ENCODE measurements at places on chromosomes 4 and X.

DNA sequence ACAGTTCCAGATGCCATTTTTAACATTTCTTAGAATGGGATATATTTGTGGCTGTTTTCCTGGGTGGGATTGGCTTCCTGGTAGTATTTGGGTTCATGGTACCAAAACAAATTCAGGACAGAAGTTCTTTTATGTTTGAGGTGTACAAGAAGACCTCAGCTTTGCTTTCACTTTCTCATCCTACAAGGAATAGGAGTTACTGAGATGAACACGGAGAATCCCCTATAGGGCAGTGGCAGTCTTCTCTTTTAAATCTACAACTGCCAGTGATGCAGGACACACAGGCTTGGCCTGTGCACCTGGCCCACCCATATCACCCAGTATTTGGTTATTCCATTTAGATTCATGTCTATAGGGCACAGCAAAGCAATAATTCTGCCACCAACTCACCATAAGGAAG is 35.2 kb downstream of the SLC10A7 start:
- DNase-seq, result no peak

DNA sequence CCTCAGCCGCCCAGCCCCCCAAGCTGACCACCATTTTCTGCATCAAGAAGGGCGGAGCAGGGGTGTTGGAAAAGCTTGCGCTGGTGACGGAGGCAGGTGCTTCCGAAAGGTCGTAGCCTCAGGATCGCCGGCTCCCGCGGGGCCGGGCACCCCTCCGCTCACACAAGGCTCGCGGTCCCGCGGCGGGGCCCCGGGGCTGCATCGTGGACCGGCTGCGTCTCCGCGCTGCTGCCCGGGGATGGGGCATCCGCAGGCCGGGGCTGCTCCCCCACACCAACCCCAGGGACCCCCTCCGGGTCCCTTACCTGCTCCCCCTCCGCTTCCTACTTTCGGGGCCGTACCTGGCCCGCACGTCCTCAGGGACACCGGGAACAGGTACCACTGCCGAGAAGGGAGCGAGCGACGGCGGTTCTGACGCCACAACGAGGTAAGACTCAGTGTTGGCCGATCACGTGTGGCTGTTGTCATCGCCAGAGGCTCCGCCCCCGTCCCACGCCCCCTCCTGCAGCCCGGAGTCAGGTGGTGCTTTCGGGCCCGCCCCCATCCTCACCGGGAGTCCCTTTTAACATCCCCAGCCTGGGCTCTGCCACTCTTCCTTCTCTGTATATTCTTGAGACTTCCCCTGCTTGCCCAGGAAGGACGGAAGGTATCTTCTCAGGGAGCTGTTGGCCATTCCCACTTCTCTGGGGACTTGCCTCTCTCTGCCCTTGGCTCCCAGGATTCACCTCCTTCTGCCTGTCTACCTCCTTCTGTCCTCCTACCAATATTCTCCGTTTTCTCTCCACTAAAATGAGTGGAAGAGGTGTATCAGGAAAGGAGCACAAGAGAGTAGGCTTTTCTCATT is at the start of gene BEX2:
TSS of gene BEX2 (minus strand) at position 436 of the 844 bp plus-strand sequence. CDS start 1,014 bp downstream, outside the sequence.
- peak; percentile 2 for DNase-seq

GRCh38 chrX:16695079-16695676 is 17.3 kb downstream of the CTPS2 start:
- DNase-seq, result peak; percentile 70

DNA sequence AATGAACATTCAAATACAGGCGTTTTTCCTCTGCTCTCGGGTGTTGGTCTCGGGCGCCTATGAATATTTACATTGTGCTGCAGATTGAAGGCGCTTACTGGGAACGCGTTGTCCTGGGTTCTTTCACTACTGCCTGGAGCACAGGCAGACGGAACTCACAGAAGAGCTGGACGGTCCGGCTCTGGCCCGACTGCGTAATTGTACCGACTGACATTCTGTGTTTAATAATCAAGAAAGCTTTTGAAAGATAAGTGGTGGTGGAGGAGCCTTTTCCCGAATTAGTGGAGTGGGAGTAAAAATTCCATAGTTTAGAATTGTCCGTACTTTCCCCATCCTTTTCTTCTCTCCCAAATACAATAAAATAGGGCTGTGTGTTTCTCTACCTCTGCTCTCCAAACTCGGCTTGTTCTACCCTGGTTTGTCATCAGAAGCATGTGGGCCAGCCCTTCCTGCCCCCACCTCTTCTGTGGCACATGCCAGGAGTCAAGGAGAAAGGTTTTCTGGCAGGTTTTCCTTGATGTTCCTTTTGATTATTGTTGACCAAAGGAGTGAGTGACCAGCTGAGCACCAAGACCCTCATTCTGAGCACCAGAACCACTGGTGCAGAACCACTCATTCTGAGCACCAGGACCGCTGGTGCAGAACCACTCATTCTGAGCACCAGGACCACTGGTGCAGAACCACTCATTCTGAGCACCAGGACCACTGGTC is 2.3 kb downstream of the FHDC1 start:
- no peak for DNase-seq

- DNase-seq, result peak; percentile 44
Observed at GRCh38 chr4:48654015-48654664, 125.9 kb downstream of the FRYL start.

All from fibroblast of the aortic adventitia (primary cell).